ENCODE measurements at places on chromosomes 4 and X. TPM values are rescaled to one million over a fixed set of nuclear protein-coding genes. Genes with fewer than 3 reads are reported as not detected.

GRCh38 chrX:15310117-15310516, 5.3 kb downstream of the ASB11 start:
- DNase-seq, result peak; percentile 88

DAPP1 gene
- total RNA-seq, result not detected

- no peak for DNase-seq
Observed at GRCh38 chr4:76779740-76780459, 118.0 kb downstream of the SOWAHB start.

- no peak for DNase-seq
Observed at GRCh38 chr4:113232194-113232593, 182.7 kb downstream of the ANK2 start.

FLNA gene
- total RNA-seq, result 1,387 TPM

DNA sequence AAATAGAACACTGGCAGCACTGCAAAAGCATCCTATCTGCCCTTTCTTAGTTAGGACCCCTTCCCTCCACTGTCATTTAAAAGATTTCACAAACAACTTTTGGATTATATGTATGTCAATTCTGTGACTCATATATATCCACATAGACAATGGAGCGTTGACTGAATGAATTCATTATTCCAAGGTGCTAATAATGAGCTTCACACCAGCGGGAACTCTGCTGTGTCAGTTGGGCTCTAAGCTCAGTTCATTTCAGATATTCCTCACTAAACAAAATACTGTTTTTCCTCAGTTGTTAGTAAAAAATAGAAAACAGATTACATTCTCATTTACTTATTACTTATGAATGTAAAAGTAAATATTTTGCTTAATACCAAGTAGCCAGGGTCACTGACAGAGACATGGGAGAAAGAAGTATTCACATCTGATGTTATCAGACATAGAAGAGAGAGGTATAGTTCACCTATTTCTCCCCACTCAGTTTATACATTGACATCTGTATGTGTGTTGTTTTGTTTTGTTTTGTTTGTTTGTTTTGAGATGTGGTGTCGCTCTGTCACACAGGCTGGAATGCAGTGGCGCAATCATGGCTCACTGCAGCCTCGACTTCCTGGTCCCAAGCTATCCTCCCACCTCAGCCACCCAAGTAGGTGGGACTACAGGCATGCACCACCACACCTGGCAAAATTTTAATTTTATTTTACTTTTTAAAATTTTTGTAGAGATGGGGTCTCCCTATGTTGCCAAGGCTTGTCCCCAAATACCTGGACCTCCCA, 10.9 kb downstream of the NFKB1 start:
- DNase-seq, result no peak

RHOXF2B gene
- total RNA-seq, result not detected

DNA sequence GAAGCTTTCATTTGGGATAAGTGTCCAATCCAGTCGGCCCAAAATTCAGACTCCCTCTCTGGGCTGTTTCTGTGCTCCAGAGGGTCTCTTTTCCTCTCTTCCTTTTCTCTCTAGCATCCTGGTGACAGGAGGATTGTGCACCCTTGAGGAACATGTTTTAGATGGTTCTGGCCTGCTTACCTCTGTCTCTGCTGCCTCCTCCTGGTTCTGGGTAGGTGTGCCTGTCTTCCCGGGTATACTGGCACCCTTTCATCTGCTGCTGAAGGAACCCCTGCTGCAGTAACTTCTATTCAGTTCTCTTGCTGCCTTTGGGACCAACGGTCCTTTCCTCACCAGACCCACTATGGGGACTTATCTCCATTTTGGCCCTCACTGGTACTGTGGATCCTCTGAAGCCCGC, 53.2 kb downstream of the HMGB2 start:
- DNase-seq, result no peak

ANK2 gene
- 41.4 TPM for total RNA-seq

- peak; percentile 85 for DNase-seq
Observed at GRCh38 chr4:107930821-107931774, at the start of gene CYP2U1. TSS of gene CYP2U1 (plus strand) at chr4:107931549. CDS start at chr4:107931644, 95 bp downstream.

DNA sequence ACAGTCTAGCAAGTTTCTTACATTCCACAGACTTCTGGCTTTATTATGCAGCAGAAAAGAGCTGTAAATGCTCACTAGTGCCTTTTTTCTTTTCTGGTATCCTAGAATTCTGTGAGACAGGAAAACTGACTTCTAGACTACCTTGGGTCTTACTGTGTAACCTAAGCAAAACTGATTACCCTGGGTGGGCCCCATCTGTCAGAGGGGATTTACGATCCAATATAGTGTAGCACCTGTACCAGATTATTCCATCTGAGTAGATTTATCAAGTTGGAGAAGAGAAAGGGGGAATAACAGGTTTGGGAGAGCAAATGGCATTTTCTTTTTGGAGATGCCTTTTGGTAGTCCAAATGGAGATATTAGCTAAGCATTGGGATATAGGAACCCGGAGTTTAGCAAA, 46.7 kb downstream of the FSTL5 start:
- no peak for DNase-seq

SLC49A3 gene
- total RNA-seq, result 9.9 TPM

GRCh38 chrX:74593593-74593992, 20.8 kb downstream of the RLIM start:
- no peak for DNase-seq

DNA sequence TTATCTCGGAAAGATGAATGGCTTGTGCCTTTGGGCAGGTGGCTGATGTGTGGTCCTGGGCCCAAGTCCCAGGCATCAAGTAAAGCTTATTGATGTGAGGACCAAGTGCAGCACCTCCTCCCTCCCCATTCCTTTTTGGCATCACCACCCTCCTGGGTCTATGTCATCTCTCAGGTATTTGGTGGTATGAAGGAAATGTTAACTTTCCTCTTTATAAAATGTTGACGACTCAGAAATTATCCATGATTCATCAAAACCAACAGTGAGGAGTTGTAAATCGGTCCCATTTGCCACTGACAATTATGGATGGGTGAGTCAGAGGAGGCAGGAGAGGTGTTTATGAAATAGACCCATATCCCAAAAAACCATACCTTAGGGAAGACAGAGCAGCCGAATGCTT, 229.4 kb upstream of the GATB start:
- no peak for DNase-seq

- DNase-seq, result peak; percentile 2
Observed at GRCh38 chr4:122246551-122246950, 94.4 kb downstream of the BLTP1 start.

- DNase-seq, result no peak
Observed at GRCh38 chr4:138655985-138656384, 359.6 kb upstream of the NOCT start.

GRCh38 chr4:81389720-81390119, 82.0 kb downstream of the RASGEF1B start:
- DNase-seq, result no peak

DUX4 gene
- not detected for total RNA-seq

GABRQ gene
- total RNA-seq, result not detected

GRCh38 chr4:168832763-168833575, 177.1 kb downstream of the CBR4 start:
- DNase-seq, result peak; percentile 37

- no peak for DNase-seq
Observed at GRCh38 chrX:86322913-86323312, 174.7 kb downstream of the DACH2 start.

DNA sequence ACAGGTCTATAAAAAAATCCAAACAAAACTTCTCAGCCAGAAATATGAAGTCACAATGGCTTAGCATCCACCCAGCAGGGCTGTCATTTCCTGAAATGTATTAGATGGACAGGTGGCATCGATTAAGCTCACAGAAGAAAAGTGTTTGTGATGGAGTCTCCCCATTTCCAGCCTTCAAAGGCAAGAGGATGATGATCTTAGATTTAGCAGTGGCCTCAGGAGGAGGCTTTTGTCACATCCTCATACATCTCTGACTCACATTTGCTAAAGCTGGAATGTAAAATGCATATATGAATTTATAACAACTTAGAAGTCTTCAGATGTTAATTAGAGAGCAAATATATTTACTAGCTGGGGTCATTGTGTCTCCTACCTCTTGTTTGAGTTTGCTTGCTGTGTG, 441.9 kb downstream of the SPRY1 start:
- peak; percentile 61 for DNase-seq

ARAP2 gene
- total RNA-seq, result 0.23 TPM

DNA sequence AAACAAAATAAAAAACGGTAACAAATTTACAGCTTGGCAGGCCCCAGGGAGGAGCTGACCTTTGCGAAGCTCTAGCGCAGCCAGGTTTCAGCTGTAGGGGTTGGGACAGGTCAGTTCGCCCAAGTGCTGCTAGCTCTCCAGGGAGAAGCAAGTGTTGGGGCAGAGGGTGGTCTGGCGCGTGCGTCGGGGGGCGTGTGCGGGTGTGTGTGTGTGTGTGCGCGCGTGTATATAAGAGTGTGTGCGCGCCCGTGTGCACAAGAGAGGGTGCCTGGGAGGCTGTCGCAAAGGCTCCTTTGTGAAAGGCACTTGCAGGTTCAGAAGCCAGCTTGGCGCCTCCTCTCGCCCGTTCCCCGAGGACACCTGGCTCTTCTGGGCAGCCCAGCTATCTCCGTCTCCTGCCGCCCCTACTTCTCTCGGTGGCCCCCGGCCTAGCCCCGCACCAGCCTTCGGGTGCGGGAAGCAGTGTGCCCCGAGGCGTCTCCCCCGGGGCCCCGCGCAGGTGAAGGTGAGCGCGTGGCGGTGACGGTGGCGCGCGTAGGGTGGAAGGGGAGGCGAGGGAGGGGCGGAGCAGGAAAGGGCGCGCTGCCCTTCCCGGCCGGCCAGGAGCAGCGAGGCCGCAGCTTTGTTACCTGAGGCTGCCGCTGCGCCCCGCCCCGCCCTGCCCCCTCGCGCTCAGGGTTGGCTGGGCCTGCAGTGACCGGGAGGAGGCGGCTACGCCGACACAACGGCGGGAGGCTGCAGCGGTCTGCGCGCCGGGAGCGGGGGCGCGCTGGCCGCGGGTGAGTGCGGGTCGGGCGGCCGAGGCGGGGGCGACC, at the start of gene FHDC1:
Gene FHDC1 (plus strand): TSS at position 693 of the 815 bp plus-strand sequence. CDS start 6,735 bp downstream, outside the sequence.
- peak; percentile 19 for DNase-seq

MAGEA10 gene
- total RNA-seq, result not detected

DNA sequence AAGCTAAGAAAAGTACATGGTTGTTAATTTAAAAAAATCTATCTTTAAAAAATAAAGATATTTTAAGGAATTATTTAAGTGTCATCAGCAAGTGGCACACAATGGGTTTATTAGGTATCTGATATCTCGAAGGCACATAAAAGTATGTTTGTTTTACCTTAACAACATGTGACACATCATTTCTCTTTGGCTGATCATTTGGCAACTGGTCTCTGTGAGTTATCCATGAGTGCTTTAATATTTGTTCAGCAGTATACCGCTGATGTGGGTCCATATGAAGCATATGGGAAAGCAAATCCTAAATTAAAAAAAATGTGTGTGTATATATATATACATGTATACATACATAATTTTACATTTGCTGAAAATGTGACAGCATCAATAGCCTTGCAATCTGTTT, 123.2 kb downstream of the RPS6KA6 start:
- no peak for DNase-seq

- no peak for DNase-seq
Observed at GRCh38 chr4:54224996-54225597, 4.0 kb upstream of the PDGFRA start.

DNA sequence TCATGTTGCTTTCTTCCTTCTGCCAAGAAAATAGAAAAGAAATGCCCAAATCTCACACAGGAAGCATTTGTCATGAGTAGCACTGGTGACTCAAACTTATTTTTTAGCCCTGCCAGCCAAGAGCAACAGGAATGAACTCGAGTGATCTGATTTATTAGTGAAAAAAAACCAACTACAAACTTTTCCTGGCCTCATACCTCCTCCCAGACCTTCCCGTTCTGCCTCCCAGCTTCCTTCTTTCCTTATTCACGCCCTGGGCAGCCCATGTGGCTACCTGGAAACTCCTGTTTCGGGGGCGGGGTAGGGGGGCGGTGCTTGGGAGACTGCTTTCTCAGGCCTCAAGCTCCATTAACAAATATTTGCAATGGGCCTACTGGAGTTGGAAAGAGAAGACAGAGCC, 178.5 kb downstream of the NHS start:
- DNase-seq, result peak; percentile 59

GRCh38 chr4:41525129-41525528, 12.8 kb upstream of the LIMCH1 start:
- peak; percentile 99 for DNase-seq

ATP11C gene
- 118 TPM for total RNA-seq

REELD1 gene
- total RNA-seq, result not detected

- no peak for DNase-seq
Observed at GRCh38 chr4:107265859-107266258, 229.7 kb upstream of the DKK2 start.

- DNase-seq, result no peak
Observed at GRCh38 chrX:13482746-13483541, 86.5 kb upstream of the EGFL6 start.
